ENCODE measurements at places on chromosomes 5 and 9.
A peak's percentile ranks its signal among the peaks of the same experiment; 100 is the strongest.

DNA sequence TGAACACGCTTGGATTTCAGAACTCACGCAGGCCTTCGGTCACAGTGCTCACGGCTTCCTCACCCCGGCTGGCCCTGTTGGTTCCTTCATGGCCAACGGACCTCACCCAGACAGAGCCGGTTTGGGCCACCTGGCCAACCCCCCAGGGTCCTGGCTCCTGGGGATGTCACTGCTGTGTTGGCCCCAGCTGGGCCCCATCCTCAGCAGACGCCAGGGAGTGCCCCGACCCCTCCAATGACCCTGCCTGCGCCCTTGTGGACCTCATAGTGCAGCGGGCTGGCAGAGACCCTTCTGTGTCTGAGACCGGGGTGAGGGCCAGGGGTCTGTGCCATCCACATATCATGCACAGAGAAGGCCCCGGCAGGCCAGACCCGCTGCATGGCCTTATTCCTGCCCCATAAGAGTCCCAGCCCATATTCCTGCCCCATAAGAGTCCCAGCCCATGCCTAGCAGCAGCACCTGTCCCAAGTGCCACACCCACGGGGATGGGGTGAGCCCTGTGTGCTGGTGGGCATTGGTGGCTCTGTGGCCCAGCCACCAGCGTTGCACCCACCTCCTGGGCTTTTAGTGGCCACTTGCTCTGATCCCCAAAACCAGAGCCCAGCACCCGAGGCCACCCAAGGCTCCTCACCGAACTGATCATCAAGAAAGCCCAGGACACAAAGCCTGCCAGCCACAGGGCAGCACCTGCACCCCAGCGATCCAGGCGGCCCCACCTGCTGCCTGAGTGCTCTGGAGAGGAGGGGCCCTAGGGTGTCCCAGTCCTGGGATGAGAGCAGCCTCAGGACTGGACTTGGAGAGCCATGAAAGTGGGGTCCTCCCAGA is 1.3 kb upstream of the LPCAT1 start:
- DNase-seq = no peak

DNA sequence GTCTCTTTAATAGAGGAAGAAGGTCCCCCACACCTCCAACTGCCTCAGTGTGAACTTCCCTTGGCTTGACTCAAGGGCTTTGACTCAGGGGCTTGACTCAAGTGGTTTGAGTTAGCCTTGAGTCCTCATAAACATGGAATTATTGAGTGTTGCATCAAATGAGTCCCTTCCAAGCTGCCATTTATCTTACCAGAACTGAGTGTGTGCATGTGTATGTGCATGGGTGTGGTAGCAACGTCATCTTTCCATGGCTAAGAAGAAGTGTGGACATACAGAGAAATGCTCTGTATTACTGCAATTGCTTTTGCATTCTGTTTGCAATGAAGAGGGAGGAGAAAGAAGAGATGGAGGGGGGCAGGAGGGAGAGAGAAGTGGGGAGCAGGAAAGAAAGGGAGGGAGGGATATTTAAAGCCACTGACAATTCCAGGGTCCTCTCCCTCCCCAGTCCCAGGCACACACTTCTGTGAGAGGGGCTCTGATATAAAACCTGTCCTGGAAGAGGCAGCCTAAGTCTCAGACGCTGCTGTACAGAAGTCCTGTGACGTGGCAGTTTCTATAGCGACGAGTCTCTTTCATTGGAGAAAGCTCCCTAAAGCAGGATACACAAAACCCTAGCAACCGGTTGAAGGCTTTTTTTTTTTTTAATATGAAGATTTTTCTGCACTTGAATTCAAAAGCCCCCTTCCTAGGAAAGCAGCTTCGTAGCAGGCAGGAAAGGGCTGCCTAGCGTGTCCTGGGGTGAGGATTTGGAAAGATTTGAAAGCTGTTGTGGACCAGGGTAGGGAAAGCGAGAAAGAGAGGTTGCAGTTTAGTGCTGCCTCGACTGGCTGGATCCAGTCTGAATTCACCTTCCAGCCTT is 93.3 kb upstream of the MAP1B start:
- no peak for DNase-seq

- no peak for DNase-seq
Measured at GRCh38 chr9:90508940-90509339, 133.7 kb downstream of the DIRAS2 start.

GRCh38 chr9:84922051-84922450 is 252.5 kb downstream of the NTRK2 start:
- no peak for DNase-seq

- DNase-seq = no peak
Measured at GRCh38 chr9:89622933-89623861, 18.4 kb downstream of the GADD45G start.

DNA sequence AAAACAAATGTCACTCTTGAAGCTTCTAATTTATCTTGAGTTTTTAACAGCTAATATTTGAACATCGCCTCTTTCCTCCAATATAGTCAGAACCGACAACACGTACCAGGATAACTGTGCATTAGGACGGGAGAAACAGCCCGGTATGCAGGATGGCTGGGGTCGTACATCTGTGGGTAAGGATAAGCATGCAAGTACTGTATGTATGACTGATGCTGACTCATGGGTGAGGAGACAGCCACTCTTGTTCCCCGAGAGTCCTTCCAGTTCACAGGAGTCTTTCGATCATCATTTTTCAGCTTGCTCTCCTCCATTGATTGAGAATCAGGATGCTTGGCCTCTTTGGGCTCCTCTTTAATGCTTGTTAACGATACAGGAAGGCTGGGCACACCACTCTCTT is 102.3 kb downstream of the ZNF608 start:
- peak; percentile 62 for DNase-seq

DNA sequence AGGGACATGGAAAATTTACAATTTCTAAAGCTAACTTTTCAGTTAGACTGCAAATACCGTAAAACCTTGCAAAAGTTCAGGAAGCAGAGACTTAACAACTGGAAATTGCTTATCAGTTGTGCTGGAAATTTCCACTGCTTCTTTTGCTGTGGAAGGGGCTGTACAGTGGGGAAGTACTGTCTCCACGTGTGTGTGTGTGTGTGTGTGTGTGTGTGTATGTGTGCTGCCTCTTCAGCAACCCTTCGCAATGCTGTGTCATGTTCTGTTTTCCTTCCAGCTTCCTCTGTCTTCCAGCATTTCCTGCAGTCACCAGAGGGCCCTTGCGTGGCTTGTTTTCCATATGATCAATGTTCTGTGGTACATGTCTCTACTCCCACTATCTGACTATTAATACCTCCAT is 87.5 kb upstream of the RANBP3L start:
- no peak for DNase-seq

GRCh38 chr5:65142511-65143011 is 339.2 kb downstream of the ADAMTS6 start:
- peak; percentile 46 for DNase-seq

GRCh38 chr5:170263906-170264305 is 31.1 kb downstream of the C5orf58 start:
- no peak for DNase-seq

DNA sequence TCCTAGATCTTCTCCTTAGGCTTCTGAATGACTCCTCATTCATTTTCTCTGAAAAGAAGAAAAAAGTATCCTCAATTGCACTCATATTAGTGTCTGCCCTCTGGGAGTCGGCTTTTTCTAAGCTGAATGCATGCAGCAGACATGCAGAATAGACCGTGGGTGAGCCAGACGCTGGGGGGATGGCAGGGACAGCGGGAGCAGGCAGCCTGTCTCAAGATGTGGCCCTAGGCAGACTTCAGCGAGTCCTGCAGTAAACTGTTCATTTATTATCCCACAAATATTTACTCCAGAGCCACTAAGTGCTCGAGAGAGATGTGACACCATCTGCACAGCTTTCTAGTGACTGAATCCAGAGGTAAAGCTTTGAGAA is 164.9 kb upstream of the RAI14 start:
- DNase-seq = no peak

GRCh38 chr9:107127608-107128007 is 155.5 kb upstream of the RAD23B start:
- DNase-seq = no peak

- DNase-seq = no peak
Measured at GRCh38 chr9:88782931-88783710, 208.1 kb upstream of the S1PR3 start.

- no peak for DNase-seq
Measured at GRCh38 chr5:154063372-154063771, 24.6 kb downstream of the MFAP3 start.

- DNase-seq = no peak
Measured at GRCh38 chr5:36755920-36756488, 120.6 kb upstream of the NIPBL start.

DNA sequence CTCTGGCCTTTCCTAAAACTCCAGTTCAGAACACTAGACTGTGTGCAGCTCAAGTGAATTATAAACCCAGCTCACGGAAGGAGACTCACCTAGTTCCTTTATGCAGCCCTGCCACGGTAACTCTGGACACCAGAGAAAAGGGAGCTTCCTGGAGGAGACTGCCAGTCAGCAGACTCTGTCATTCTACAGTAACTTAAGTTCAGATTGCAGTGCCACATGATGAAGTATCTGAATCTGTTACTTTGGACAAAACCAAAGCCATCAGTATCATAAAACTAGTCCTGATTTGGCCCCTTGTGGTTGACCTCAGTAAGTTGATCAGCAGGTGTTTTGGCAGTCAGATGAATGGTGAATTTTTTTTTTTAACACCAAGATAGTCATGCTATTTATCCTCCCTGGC is 2.7 kb downstream of the MTRR start:
- DNase-seq = peak; percentile 27

DNA sequence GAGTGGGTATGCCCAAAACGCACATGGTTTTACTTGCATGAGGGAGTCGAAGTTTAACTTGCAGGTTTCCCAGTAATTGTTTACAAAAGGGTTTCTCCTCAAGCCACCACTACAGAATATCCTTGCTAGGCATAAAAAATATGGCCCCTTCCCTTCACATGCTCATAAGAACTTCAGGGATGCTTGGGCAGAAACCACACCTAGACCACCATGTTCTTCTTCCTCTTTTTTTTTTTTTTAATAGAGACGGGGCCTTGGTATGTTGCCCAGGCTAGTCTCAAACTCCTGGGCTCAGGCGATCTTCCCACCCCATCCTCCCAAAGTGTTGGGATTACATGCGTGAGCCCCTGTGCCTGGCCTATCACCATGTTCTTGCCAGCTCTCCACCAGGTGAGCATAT is 18.6 kb upstream of the PLIN2 start:
- DNase-seq = no peak

- no peak for DNase-seq
Measured at GRCh38 chr9:132789719-132790118, 88.4 kb downstream of the AK8 start.

GRCh38 chr5:109927639-109928038 is 237.9 kb downstream of the MAN2A1 start:
- no peak for DNase-seq

DNA sequence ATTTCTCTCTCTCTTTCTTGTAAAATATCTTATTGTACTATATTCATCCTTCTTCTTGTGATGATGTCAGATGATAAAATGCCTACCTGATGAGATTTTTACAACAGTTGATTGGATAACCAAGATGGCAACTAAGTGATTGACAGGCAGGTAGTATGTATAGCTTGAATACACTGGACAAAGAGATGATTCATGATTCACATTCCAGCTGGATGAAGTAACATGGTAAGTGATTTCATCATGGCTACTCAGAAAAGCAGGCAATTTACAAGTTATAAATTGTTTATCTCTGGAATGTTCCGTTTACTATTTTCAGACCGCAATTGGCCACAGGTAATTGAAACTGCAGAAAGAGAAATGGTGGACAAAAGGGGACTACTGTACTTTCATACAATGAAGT is 1471.7 kb upstream of the C9orf72 start:
- DNase-seq = peak; percentile 46

DNA sequence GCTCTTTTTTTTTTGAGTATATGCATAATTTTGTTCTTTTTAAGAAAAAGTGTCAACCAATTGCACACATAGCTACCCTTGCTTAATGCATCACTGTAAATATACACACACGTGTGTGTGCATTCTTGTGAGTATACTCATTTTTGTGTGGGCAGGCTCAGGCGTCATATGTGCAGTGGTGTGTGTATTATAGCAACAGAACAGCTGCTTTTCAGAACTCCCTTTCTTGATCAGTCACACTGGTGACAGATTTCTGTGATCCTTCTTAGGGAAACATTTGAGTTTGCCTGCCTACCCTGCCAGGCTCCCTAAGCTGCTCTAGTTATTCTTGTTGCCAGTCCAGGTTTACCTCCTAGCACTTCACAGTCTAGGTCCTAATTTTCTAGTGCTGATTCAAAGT is 287.0 kb upstream of the SEMA6A start:
- DNase-seq = no peak

- DNase-seq = no peak
Measured at GRCh38 chr9:35755071-35755470, 995 bp upstream of the MSMP start.

DNA sequence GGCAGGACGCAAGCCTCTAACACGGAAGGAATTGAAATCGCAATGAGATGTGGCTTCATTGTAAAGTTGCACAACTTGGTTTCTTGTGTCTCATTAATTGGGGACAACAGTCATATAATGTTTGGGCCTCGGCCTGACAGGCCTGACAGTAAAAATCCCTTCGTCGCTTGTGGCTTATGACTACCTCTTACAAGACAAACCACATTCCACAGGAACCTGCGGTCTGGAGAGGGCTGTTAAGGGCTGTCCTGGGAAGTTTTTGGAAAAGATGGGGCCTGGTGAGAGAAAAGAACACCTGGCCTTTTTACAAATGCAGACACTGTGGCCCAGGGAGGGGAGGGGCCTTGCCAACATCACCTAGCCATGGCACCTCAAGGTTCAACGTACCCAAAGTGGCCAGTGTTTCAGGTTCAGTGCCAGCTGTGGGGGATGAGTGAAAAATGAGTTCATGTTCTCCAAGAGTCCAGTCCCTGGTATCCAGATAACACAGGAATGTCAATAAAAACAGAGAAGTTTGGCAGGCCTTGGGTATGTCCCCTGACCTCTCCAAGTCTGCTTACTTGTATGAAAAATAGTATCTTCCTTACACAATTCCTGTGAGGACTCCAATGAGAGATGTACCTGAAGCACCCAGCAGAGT is 22.2 kb downstream of the SHB start:
- DNase-seq = peak; percentile 85

- DNase-seq = no peak
Measured at GRCh38 chr5:123517476-123517875, 5.5 kb downstream of the CSNK1G3 start.

- no peak for DNase-seq
Measured at GRCh38 chr5:100731768-100732167, 171.3 kb downstream of the ST8SIA4 start.

GRCh38 chr5:50320131-50320749 is 120.8 kb downstream of the EMB start:
- no peak for DNase-seq

DNA sequence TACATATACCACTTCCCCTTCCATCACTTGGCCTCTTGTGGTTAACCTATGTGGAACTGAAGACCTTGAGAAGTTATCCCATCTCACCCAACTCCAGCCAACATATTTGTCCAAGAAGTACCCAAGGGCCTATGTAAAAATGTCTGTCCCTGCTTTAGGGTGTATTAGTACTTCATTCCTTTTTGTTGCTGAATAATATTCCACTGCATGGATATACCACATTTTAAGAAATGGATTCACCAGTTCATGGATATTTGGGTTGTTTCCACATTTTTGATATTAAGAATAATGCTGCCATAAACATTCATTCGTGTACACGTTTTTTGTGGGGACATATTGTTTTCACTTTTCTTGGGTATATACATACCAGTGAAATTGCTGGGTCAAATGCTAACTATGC is 28.6 kb downstream of the IDNK start:
- no peak for DNase-seq
